Substantia nigra (tissue), 51 donors: ENCODE measurements at places on chromosomes 16 and 17.

- no peak for DNase-seq
Measured at GRCh38 chr17:40092581-40092980, 7.8 kb downstream of the NR1D1 start.

DNA sequence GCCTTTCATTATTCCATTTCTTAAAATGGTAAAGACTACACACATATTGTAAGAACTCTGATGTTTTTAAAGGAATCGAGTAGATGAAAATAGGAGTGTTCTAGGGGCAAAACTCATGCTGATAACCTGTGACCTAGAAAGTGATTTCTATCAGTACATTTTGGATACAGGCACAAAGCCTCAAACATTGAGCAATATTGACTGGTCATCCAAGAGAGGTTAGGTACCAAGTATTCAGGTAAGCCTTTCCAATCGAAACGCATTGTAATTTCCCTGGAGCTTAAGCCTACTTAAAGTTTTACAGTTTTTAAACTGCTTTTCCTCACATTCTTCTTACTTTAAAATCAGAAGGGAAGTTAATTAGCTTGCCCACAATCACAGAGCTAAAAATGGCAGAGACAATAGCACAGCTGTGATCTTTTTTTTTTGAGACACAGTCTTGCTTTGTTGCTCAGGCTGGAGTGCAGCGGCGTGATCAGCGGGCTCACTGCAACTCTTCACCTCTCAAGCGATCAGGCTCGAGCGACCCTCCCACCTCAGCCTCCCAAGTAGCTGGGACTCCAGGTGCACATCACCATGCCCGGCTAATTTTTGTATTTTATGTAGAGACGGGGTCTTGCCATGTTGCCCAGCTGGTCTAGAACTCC, 3.3 kb downstream of the GOT2 start:
- no peak for DNase-seq

DNA sequence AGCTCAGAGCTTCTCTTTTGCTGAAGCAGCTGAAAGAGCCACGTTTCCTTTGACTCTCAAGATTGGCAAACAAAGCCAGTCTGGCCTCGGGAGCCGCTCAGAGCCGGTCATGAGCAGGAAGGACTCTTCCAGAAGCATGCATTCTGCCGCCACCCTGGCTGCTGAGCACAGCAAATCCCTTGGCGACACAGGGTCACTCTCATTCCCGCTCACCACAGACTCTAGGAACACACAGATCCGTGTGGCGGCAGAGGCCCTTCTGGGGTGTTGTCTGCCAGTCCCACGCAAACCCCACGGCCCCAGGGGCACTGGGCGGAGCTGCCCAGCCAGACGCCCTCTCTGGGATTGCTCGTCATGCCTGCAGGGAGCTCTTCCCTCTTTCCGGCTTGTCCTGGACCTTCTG, 157.0 kb downstream of the C16orf95 start:
- no peak for DNase-seq

GRCh38 chr16:10911267-10911666, 31.0 kb downstream of the DEXI start:
- no peak for DNase-seq

- DNase-seq: peak; percentile 0
Measured at GRCh38 chr16:13453938-13454553, 465.9 kb upstream of the ERCC4 start.

DNA sequence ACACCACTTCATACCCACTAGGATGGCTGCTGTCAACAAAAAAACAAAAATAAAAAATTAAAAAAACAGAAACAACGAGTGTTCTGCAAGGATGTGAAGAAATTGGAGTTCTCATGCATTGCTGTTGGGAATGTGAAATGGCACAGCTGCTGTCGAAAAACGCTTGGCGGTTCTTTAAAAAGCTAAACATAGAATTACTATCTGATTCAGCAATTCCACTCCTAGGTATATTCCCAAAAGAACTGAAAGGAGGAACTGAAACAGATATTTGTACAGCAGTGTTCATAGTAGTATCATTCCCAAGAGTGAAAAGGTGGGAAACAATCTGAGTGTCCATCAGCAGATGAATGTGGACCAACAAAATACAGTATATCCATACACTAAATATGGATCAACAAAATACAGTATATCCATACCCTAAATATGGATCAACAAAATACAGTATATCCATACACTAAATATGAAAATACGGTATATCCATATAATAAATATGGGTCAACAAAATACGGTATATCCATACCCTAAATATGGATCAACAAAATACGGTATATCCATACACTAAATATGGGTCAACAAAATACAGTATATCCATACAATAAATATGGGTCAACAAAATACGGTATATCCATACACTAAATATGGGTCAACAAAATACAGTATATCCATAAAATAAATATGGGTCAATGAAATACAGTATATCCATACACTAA, 8.7 kb downstream of the METTL16 start:
- DNase-seq: no peak

- DNase-seq: no peak
Measured at GRCh38 chr17:55325406-55325805, 60.6 kb downstream of the HLF start.

- DNase-seq: no peak
Measured at GRCh38 chr17:17738901-17739300, 57.6 kb downstream of the RAI1 start.

GRCh38 chr16:20704281-20704680, 6.8 kb upstream of the ACSM1 start:
- DNase-seq: no peak

GRCh38 chr16:54268766-54269165, 17.8 kb downstream of the IRX3 start:
- no peak for DNase-seq

DNA sequence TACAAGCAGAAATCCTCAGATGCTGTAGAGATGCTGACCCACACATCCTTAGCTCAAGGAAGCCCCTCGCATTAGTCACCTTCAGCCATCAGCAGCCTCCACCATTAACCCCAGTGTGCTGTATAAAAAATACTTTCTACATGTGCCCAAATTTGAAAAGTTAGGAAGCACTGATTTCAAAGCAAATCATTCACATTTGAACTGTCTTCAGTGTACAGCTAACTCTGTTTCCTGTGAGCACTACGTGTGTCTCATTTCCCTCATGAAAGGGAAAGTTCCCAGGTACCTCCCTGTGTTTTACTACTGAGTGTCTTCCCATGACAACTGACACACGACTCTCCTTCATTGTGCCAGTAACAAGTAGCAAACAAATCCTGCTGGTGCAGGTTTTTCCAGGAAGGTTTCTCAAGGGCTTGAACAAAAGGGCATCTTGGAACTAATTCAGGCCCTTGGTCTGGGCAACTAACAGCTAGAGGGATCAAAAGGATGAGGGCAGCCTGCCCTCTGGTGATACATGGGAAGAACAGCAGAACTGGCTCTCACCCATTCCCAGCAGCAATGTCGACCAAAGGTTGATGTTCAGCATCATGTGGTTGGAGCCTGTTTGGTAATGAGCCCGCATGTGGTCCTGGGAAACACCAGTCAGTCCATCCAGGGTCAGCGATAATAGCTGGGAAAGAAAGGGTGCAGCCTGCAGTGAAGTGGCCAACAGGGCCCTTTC, 4.0 kb downstream of the SLC35B1 start:
- no peak for DNase-seq

DNA sequence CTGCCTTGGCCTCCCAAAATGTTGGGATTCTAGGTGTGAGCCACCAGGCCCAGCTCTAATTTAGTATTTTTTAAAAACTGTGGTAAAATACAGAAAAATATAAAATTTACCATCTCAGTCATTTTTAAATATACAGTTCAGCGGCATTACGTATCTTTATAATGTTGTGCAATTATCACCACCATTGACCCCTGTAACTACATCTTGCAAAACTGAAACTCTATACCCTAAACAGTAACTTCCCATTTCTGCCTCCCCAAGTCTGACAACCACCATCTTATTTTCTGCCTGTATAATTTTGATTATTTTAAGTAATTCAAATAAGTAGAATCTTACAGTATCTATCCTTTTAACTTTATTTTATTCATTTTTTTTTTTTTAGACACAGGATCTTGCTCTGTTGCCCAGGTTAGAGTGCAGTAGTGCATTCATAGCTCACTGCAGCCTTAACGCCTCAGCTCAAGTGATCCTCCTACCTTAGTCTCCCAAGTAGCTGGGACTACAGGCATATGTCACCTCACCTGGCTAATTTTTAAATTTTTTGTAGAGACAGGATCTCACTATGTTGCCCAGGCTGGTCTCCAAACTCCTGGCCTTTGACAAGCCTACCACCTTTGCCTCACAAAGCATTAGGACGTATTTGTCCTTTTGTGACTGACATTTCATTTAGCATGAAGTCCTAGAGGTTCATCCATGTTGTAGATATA, 10.9 kb upstream of the GGA2 start:
- no peak for DNase-seq

DNA sequence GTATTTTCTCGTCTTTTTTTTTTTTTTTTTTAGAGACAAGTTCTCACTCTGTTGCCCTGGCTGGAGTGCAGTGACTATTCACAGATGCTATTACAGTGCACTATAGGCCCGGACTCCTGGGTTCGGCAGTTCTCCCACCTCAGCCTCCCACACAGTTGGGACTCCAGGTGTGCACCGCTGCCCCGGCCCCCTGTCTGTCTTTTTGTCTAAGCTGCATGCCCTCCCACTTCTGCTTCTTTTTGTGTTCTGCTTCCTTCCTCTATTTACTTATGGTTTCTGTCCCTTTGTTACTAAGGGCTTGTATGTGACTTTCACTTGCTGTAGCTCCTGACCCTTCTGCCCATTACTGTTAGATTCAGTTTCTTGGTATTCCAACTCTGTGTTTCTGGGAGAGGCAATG, 20.5 kb downstream of the SLC7A6 start:
- no peak for DNase-seq

- DNase-seq: no peak
Measured at GRCh38 chr17:81398832-81399411, 3.7 kb downstream of the BAHCC1 start.

GRCh38 chr17:2059547-2060384, 4.9 kb downstream of the HIC1 start:
- DNase-seq: no peak

DNA sequence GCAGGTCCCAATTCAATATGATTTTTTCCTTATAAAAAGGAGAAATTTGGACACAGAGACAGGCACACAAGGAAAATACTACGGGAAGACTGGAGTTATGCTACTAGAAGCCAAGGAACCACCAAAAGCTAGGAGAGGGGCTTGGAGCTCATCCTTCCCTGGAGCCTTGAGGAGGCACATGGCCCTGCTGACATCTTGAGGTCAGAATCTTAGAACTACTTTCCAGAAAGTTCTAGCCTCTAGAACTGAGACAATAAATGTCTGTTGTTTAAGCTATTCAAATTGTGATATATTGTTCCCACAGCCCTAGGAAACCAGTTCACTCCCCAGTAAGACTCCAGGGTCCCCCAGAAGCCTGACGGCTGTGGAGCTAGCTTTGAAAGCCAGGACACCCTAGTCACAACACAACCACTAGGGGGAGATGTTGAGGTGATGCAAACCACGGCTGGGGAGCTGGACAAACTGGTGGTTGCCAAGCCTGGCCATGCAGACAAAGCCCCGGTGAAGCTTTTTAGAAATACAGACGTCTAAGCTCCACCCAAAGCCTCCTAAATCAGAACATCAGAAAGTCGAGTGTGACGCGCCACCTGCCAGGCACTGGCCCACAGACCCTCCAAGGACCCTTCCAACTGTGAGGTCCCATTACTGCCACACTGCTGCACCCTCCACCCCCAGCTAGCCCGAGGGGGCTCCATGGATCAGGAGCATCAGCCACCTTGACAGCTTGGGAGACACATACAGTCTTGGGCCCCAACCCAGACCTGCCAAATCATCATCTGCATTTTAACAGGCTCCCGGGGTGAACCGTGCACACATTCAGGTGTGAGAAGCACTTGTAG, 106.4 kb downstream of the SLC39A11 start:
- DNase-seq: peak; percentile 74

DNA sequence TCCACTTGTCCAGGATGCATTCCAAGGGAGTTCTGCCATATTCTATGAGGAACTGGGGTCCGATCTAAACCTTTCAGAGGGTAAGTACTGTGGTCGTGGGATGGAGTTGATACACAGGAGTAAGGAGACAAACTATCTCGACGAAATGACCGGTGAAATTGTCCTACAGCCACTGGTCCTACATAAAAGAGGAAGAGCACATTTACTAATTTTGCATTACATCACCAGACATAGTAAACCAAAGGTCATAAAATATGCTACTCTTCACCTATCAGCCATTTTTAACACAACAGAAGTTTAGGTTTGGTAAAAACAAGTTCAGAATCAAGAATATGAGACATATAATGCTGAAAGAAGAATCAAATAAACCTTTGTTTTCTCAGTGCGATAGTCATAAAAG, 8.1 kb downstream of the HSF5 start:
- DNase-seq: no peak

- DNase-seq: no peak
Measured at GRCh38 chr17:36196131-36196486, 449 bp downstream of the CCL3L1 start.

- peak; percentile 8 for DNase-seq
Measured at GRCh38 chr16:24610416-24610755, 71.0 kb downstream of the RBBP6 start.

GRCh38 chr17:44260296-44260695, 7.6 kb downstream of the SLC4A1 start:
- DNase-seq: no peak

GRCh38 chr16:3183445-3184139, 4.4 kb upstream of the OR1F1 start:
- DNase-seq: no peak

GRCh38 chr17:17994271-17995069, 21.8 kb downstream of the DRC3 start:
- DNase-seq: no peak

DNA sequence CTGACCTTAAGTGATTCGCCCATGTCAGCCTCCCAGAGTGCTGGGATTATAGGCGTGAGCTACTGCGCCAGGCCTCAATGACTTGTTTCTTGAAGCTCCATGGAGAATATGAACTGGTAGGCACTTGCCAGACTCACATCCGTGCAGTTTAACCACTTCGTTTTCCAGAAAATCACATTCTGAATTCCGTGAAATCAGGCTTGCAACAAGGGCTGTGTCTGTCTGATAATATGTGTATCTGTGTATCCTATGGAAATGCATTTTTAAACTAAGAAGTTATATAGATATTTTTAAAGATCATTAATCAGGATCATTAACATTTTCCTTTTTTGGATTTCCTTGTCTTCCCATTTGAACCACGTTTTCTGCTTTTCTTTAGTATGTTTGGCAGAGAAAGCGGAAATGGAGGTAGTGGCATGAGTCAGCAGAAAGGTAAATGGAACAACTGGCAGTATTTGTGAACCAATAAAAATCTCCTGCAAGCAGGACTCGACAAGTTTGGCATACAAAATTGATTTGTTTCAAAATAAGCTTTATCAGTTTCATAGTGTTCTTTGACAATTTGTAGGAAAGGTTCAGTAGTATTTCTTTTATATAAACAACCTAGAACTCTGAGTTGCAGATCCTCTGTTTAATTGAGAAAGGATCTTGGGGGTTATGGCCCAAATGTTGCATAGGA, 33.0 kb downstream of the USP10 start:
- no peak for DNase-seq
